Right renal pelvis (tissue), 4 donors: ENCODE measurements at places on chromosomes 16 and 17. TPM values are rescaled to one million over a fixed set of nuclear protein-coding genes. Genes with fewer than 3 reads are reported as not detected.

GRCh38 chr17:39928858-39929645 is 1.5 kb downstream of the LRRC3C start:
- no peak for DNase-seq

DNA sequence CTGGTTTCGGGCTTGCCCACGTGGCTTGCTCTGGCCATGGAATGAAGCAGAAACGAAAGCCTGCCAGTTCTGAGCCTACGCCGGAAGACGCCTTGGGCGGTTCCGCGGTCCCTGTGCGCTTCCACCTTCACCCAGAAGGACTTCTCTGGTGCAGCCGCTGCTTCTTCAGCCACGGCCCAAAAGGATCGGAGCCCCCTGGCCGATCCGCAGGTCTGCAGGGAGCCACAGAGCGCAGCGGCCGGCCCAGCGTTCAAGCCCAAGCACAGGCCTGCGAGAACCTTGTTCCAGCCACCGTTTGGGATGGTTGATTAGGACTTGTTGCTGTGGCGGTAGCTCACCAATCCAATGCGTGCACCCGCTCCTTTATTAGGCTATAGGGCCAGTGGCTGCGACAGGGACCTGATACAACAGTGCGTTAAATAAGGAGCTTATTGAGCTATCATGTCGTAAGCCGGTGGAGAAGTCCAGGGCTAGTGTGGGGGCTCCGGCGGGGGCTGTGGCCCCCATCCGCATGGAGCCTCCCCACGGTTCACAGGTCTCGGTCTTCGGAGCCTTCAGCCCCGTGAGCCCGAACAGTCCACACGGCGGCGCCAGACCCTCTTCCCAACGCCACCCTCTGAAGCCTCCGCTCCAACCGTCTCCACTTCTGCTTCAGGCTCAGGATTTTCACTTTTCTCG is 10.2 kb upstream of the MPP2 start:
- no peak for DNase-seq

DNA sequence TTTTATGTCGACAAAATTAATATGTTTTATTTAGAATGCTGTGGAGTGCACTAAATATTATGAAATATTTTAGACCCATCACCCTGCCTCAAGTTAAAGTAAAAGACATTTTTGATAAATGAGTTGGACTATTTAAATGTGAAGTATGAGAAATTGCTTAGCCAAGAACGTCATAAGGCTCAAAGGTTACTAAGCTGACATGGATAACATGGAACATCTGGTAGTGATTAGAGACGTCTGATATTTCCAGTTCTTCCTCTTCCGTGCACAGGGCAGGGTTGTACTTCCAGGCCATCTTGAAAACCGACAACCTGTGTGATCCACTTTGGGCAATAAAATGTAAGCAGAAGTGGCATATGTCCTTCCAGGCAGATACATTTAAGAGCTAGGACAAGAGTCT is 7.2 kb upstream of the CCL8 start:
- no peak for DNase-seq

The KRT33A gene
- not detected for polyA plus RNA-seq

GRCh38 chr17:62998166-62998565 is 32.1 kb downstream of the TANC2 start:
- DNase-seq, result no peak

- DNase-seq, result no peak
Measured at GRCh38 chr16:66346221-66346620, 20.3 kb upstream of the CDH5 start.

The CTDNEP1 gene
- polyA plus RNA-seq, result 147 TPM

The DBF4B gene
- polyA plus RNA-seq, result 9.7 TPM
